Heart left ventricle (tissue), 16 donors: ENCODE measurements at places on chromosomes 6 and 20. TPM values are rescaled to one million over a fixed set of nuclear protein-coding genes. Genes with fewer than 3 reads are reported as not detected.

CDH4 gene
- 0.09 TPM for total RNA-seq

BMP6 gene
- 2.0 TPM for total RNA-seq

OLIG3 gene
- total RNA-seq = not detected

NXT1 gene
- 7.3 TPM for total RNA-seq

IRAK1BP1 gene
- total RNA-seq = 4.7 TPM
